ENCODE measurements at places on chromosomes 1 and 21. TPM values are rescaled to one million over a fixed set of nuclear protein-coding genes. Genes with fewer than 3 reads are reported as not detected.

DNA sequence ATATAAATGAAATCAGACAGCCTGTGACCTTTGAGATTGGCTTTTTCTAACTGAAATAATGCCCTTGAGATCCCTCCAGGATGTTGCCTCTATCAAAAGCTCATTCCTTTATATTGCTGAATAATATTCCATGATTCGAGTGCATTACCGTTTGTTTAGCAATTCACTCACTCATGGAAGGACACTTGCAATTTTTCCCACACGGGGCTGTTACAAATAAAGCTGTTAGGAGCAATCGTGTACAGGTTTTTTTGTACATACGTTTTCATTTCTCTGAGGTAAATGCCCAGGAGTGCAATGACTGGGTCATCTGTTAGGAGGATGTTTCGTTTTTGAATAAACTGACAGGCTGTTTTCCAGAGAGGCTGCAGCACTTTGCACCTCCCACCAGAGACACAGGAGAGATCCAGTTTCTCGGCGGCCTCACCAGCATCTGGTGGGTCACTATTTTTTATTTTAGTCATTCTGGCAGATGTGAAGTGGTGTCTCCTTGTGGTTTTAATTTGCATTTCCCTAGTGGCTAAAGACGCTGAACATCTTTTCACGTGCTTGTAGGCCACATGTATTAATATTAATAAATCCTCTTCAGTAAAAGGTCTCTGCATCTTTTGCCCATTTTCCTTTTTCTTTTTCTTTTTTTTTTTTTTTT lies 11.0 kb downstream of the PRDM15 start:
- no peak for DNase-seq
- no peaks in the 10 kb centered on the region for H3K27me3 ChIP-seq
- H3K36me3 ChIP-seq, result no peaks in the 10 kb centered on the region
- H3K4me1 ChIP-seq, result no peaks in the 10 kb centered on the region

- H3K27me3 ChIP-seq, result no peaks in the 10 kb centered on the region
- no peak overlapping the region for H3K4me3 ChIP-seq
- no peak overlapping the region for H3K27ac ChIP-seq
- H3K36me3 ChIP-seq, result no peaks in the 10 kb centered on the region
- H3K4me1 ChIP-seq, result no peaks in the 10 kb centered on the region
Observed at GRCh38 chr1:8905582-8906191, 27.2 kb upstream of the ENO1 start.

Gene LIPI
- total RNA-seq, result not detected

Gene S100A7
- not detected for total RNA-seq

DNA sequence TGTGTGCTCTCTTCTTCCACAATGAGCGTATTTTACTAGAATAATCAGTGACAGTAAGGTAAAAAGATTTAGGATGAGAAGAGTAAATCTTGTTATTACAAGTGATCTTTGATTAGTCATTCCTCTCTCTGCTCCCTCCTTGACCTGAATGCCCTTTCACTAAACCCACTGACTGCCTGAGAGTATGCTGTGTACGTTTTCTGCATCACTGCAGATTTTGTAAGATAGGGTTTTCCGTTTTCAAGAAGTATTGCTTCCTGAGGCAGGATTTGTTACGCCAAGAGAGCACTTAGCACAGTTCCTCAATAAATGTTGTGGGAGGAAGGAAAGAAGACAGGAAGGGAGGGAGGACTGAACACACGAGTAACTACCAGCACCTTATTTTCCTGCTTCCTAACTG lies 7.7 kb upstream of the LAMB3 start:
- H3K4me3 ChIP-seq, result no peak overlapping the region
- no peaks in the 10 kb centered on the region for H3K36me3 ChIP-seq
- peaks cover 5% of the 10 kb centered on the region for H3K4me1 ChIP-seq
- no peaks in the 10 kb centered on the region for H3K27me3 ChIP-seq
- H3K27ac ChIP-seq, result no peak overlapping the region
- DNase-seq, result no peak

DNA sequence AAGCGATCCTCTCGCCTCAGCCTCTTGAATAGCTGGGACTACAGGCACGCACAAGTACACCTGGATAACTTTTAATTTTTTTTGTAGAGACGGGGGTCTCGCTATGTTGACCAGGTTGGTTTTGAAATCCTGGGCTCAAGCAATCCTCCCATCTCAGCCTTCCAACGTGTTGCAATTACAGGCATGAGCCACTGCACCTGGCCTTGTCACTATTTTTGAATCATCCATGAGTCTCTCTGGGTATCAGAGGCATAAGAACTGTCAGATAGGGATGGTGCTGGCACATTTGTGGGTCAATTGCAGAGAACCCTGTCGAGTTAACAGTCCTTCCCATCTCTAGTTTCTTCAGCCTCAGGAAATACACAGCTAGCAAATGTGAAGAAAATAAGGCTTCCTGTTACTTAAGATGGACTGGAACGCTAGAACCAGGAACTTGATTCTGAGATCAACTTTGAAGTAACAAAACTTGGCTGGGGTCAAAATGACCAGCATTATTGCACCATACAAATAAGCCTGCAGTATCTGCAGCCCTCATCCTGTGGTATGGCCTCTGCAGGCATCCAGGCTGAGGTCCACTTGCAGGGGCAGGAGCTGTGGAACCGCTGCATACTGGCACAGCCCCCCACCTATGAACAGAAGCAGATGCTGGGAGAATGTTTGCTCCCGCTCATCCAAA lies 124.3 kb upstream of the GADD45A start:
- H3K27me3 ChIP-seq, result no peaks in the 10 kb centered on the region
- no peak for DNase-seq

GRCh38 chr1:180256341-180257027 lies 26.4 kb downstream of the LHX4 start:
- H3K4me3 ChIP-seq, result no peak overlapping the region
- no peak overlapping the region for H3K27ac ChIP-seq
- no peak for DNase-seq
- no peaks in the 10 kb centered on the region for H3K36me3 ChIP-seq
- H3K27me3 ChIP-seq, result no peaks in the 10 kb centered on the region

Gene ITLN2
- total RNA-seq, result not detected

- no peaks in the 10 kb centered on the region for H3K4me1 ChIP-seq
- H3K27me3 ChIP-seq, result no peaks in the 10 kb centered on the region
- H3K36me3 ChIP-seq, result no peaks in the 10 kb centered on the region
- no peak overlapping the region for H3K4me3 ChIP-seq
- peak; percentile 55 for DNase-seq
- no peak overlapping the region for H3K27ac ChIP-seq
Observed at GRCh38 chr21:14600569-14601297, 54.6 kb upstream of the SAMSN1 start.

DNA sequence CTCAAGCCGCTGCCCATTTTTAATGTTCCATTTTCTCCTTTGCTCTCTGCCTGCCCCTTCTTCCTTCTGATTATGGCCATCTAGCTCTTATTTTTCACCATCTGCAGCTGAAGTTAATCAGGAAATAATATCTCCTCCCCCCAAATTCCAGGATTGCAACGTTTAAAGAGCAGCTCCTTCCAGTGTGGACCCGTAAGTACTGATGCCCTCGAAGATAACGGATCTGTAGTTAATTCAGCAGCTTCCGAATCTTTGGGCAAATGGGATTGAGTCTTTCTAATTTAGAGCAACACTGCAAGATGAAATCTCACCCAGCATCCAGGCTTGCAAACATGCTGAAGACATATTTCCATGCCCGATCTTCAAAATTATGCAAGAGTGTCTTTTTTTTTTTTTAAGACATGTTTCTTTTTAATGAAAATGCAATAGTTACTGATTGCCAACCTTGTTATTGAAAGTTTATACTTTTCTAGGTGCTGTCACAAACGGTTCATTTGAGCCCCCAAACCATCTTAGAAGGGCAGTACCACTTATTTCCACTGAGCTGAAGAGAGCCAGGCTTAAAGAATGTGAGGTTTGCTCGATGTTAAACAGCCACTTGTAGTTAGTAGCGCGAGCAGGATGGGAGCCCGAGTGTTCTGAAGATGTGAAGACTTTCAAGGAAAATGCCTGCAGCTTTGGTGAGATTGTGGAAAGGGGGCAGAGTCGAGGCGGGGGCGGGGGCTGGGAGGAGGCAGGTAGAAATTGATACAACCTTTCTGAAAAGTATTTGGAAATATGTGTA lies 10.9 kb upstream of the RCAN3 start:
- no peaks in the 10 kb centered on the region for H3K36me3 ChIP-seq
- H3K4me1 ChIP-seq, result no peaks in the 10 kb centered on the region
- no peaks in the 10 kb centered on the region for H3K27me3 ChIP-seq

- no peaks in the 10 kb centered on the region for H3K27me3 ChIP-seq
- H3K4me1 ChIP-seq, result peaks cover 5% of the 10 kb centered on the region
- DNase-seq, result no peak
- H3K36me3 ChIP-seq, result no peaks in the 10 kb centered on the region
Observed at GRCh38 chr1:50665413-50665812, 242.2 kb upstream of the DMRTA2 start.

- no peaks in the 10 kb centered on the region for H3K27me3 ChIP-seq
- H3K4me1 ChIP-seq, result no peaks in the 10 kb centered on the region
Observed at GRCh38 chr1:92461364-92462097, 25.2 kb downstream of the GFI1 start.

Gene RGS1
- not detected for total RNA-seq

DNA sequence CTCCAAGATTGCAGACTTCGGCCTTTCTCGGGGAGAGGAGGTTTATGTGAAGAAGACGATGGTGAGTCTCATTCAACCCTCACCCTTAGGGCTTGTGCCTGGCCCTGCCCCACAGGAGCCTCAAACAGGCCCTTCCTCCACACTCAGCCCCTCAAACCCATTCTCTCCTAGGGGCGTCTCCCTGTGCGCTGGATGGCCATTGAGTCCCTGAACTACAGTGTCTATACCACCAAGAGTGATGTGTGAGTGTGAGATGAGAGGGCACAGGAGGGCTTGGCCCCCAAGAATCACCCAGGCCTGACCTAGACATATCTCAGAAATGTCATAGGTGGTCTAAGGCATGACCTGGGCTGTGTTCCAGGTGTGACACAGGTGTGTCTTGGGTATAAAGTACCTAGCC lies 18.3 kb upstream of the MPL start:
- H3K4me3 ChIP-seq, result no peak overlapping the region
- no peaks in the 10 kb centered on the region for H3K36me3 ChIP-seq
- H3K27me3 ChIP-seq, result no peaks in the 10 kb centered on the region
- H3K4me1 ChIP-seq, result no peaks in the 10 kb centered on the region
- DNase-seq, result no peak
- H3K27ac ChIP-seq, result no peak overlapping the region

GRCh38 chr1:44300852-44301251 lies 54.2 kb downstream of the ERI3 start:
- no peaks in the 10 kb centered on the region for H3K27me3 ChIP-seq
- peaks cover 10% of the 10 kb centered on the region for H3K36me3 ChIP-seq
- H3K4me1 ChIP-seq, result peaks cover 5% of the 10 kb centered on the region
- no peak overlapping the region for H3K4me3 ChIP-seq

- H3K27ac ChIP-seq, result no peak overlapping the region
- no peak for DNase-seq
- peaks cover 4% of the 10 kb centered on the region for H3K4me1 ChIP-seq
Observed at GRCh38 chr1:164155347-164155746, 403.6 kb upstream of the PBX1 start.
